ENCODE measurements at places on chromosomes 5 and 9.

DNA sequence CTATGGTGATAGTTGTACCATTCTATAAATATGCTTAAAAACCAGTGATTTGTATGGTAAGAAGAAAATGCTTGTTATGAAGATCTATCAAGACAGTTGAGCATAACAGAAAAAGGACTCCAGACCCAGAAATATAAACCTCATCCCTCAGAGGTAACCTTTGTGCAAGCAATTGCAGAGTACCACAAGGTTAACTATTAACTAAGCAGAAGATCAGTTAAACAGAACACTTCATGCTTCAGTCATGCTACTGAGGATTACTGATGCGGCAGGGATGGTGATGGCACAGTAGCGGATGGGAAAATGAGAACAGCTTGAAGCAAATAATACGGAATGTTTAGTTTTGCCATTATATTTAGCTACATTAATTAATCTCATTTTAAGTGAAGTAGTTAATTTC is 45.5 kb downstream of the IARS1 start:
- DNase-seq: no peak

GRCh38 chr9:114588651-114589526 is 1.3 kb downstream of the ATP6V1G1 start:
- DNase-seq: no peak

DNA sequence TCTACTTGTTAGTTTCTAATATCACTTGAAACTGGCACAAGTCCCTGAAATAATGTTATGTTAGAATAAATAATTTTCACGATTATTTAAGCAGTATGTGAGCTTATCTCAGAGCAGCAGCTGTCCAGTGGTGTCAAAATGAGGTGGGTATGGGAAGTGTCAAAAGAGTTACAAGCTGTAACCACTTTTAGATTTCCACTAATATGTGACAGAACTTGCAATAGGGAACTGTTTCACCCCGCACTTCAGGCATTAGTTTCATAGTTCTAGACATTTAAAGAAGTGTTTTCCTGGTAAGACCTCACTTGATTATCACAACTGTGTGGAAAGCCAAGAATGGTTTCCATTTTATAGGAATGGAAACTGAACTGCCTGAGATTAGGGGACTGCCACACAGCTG is 2.9 kb upstream of the ISCA1 start:
- no peak for DNase-seq

GRCh38 chr9:105236261-105236660 is 8.2 kb upstream of the SLC44A1 start:
- no peak for DNase-seq

GRCh38 chr5:88743231-88743834 is 139.7 kb downstream of the MEF2C start:
- DNase-seq: no peak

- DNase-seq: no peak
Measured at GRCh38 chr5:31333475-31333874, 140.0 kb downstream of the CDH6 start.

GRCh38 chr5:150141544-150142184 is 14.0 kb downstream of the PDGFRB start:
- no peak for DNase-seq

DNA sequence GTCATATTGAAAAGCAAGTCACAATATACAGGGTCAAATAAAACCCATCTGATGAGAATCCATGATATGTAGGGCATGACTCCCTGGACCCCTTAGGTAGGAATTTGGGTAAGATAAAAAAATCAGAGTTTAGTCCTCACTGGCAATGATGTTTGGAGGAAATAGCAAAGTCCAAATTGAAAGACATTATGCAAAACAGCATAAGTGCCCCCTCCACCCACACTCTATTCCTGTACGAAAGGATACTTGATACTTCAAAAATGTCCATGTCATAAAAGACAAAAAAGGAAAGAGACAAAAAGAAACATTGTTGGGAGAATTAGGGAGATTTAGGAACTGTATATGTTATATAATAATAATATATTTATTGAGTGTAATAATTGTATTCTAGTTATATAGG is 96.1 kb upstream of the RASGRF2 start:
- DNase-seq: no peak

DNA sequence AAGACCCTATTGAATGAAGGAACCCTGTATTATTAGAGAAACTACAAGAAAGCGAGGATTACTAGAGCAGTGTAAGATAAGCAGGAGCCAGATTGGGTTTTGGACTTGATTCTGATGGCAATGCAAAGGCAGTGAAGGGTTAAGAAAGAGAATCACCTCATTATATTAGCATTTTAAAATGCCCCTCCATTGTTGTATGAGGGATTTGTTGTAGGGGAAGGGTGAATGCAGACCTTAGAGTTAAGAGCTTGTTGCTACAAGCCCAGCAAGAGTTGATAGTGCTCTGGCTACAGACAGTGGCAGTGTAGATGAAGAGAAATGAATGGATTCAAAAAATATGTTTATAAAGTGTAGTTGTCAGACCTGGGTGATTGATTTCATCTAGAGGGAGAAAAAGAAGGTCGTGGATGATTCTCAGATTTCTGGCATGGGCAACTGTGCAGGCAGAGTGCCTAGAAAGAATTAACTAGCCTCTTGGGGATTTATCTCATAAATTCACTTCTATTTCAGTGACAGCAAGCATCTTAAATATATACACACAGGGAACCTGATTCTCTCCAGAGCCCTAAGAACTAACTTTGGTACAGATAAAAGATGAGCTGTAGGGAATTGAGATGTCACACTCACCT is 344.8 kb downstream of the ARRDC3 start:
- DNase-seq: no peak

Data from GM12865 (cell line).